ENCODE measurements at places on chromosomes 1 and 21.

GRCh38 chr1:72271555-72272085 is 10.7 kb downstream of the NEGR1 start:
- no peak overlapping the region for H3K27ac ChIP-seq
- no peak for DNase-seq
- no peaks in the 10 kb centered on the region for H3K4me1 ChIP-seq
- no peaks in the 10 kb centered on the region for H3K27me3 ChIP-seq
- H3K4me3 ChIP-seq, result no peak overlapping the region

DNA sequence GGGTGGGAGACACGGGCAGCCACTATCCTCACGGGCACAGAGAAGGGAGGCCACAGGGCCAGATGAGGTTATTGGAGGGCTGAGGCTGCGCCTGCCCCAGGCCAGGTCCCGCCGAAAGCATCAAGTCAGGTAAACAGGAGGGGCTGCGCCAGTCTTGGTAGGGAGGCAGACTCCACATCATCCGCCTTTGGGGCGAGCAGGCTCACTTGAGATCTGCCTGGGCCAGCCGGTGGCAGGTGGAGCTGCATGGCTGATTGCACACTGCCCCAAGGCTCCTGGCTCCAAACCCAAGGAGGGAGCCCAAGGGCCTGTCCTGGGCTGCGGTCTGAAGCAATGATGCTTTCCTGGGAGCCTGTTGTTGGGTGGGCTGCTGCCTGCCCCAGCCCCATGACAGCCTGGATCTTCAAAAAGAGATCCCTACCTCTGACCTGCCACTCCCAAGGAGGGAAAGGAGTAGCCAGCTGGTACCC is 4.6 kb downstream of the SMIM1 start:
- H3K27me3 ChIP-seq, result peaks cover 7% of the 10 kb centered on the region
- peaks cover 27% of the 10 kb centered on the region for H3K4me1 ChIP-seq
- H3K4me3 ChIP-seq, result no peak overlapping the region
- peaks cover 41% of the 10 kb centered on the region for H3K36me3 ChIP-seq
- no peak for DNase-seq

GRCh38 chr1:18316764-18317163 is 164.0 kb upstream of the KLHDC7A start:
- H3K27me3 ChIP-seq, result no peaks in the 10 kb centered on the region
- no peak for DNase-seq
- no peak overlapping the region for H3K27ac ChIP-seq

DNA sequence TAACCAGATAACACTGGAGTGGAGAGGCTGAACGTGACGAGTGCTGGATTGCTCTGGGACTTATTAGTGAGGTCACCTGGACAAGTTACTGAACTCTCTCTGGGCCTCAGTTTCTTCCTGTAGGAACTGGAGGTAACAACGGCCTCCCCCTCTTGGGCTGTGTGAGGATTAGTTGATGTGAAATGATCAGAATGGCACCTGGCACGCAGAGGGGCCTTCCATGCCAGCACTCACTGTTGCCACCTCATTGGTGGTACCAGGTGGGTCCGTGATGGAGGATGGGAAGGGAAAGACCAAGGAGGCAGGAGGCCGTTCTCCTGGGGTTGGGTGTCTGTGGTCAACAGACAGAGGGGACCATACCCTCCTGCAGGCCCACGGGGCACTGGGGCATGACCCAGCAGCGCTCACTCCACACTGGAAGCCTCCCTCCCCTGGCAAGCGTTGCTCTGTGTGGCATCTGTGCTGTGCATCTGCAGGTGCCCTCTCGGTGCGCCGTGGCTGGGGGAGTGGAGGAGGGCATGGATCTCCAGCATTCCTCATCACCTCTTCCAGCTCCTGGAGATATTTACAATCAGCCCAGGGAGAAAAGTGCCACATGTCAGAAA is 349.5 kb upstream of the VAMP3 start:
- no peaks in the 10 kb centered on the region for H3K4me1 ChIP-seq
- no peak overlapping the region for H3K4me3 ChIP-seq
- H3K27me3 ChIP-seq, result no peaks in the 10 kb centered on the region

DNA sequence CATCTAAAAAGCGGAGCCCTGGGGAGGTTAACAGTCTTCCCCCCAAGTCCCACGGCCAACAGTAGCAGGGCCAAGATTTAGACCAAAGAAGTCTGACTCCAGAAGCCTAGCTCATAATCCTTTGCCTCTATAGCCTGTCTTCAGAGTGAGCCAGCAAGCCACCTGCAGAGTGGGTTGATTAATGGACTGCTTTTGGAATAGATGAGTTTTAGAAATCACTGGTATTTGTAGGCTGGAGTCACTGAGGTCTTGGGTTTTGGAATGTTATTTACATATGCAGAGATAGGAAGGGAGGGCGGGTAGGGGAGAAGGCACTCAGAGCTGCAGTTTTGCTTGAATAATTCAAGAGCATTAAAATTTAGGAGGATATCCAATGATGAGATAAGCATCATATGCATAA is 90.8 kb upstream of the L1TD1 start:
- H3K27ac ChIP-seq, result no peak overlapping the region
- no peak overlapping the region for H3K4me3 ChIP-seq
- H3K27me3 ChIP-seq, result no peaks in the 10 kb centered on the region
- no peak for DNase-seq
- H3K36me3 ChIP-seq, result no peaks in the 10 kb centered on the region

DNA sequence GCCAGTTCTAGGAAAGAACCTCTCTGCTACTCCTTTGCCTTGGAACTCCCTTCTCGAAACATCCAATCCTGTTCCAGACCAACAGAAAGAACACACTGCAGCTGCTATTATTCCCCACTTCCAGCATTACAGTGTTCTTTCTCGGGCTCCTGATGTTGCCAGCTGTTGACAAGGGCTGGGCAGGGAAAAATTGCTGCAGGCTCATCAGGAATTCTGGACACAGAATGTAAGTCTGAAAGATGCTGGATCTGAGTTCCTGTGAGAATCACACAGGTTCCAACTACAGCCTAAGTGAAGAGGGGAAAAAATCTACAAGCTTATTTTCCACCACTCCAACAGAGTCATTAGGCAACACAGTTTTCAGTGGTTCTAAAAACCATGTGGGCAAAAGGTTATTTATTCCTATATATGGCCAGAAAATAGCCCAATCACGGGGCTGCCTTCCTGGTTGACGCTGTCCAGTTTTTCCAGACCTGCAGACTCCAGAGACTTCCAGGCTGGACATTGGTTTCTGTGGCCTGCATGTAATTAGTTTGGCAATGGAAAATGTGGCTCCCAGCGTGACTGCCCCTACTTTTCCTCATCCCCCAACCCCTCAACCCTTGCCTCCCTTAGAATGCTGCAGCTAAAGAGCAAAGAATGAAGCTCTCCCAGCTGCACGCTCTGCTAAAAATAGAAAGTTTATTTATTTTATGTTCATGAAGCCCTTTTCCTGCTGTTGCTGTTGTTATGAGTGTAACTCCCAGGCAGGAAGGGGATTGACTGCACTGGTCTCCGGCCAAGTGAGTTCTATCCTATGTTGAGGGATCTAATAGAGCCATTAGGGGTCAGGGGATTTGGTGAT is 8.3 kb upstream of the KIAA0040 start:
- H3K4me3 ChIP-seq, result no peak overlapping the region
- H3K4me1 ChIP-seq, result peaks cover 30% of the 10 kb centered on the region
- no peak for DNase-seq
- peak overlapping the region; percentile 81 for H3K27ac ChIP-seq
- no peaks in the 10 kb centered on the region for H3K27me3 ChIP-seq

DNA sequence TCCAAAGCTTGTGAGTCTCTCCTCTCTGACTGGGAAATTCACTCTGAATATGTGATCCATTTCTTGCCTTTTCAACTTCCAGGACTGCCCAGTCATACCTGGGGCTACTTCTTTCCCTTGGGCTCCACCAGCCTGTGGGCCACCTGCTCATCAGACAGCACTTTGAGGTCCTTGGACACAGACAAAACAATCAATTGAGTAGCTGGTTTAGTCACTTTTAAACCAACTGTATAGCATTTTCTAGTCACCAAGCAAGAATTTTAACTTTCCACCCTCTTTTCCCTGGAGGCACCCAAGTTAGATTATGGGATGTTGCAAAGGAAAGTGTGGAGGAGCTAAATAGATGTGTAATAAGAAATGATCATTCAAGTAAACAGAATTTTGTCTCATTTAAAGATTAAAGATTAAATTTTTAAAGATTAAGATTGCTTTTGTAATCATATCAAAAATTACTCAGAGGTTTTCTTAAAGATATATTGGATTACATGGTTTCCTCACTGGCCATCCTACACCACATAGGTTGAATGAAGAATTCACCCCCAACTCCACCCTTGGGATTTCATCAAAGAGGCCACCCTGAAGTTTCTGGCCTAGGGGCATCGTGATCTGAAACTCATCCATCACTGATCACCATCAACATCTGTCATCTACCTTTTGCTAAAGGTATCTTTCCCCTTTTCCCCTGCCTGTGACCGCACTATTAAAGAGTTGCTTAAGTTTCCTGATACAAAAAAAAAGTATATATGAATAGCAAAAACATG is 219.2 kb upstream of the NR5A2 start:
- H3K4me1 ChIP-seq, result no peaks in the 10 kb centered on the region
- no peak overlapping the region for H3K4me3 ChIP-seq
- no peak for DNase-seq
- H3K36me3 ChIP-seq, result no peaks in the 10 kb centered on the region

DNA sequence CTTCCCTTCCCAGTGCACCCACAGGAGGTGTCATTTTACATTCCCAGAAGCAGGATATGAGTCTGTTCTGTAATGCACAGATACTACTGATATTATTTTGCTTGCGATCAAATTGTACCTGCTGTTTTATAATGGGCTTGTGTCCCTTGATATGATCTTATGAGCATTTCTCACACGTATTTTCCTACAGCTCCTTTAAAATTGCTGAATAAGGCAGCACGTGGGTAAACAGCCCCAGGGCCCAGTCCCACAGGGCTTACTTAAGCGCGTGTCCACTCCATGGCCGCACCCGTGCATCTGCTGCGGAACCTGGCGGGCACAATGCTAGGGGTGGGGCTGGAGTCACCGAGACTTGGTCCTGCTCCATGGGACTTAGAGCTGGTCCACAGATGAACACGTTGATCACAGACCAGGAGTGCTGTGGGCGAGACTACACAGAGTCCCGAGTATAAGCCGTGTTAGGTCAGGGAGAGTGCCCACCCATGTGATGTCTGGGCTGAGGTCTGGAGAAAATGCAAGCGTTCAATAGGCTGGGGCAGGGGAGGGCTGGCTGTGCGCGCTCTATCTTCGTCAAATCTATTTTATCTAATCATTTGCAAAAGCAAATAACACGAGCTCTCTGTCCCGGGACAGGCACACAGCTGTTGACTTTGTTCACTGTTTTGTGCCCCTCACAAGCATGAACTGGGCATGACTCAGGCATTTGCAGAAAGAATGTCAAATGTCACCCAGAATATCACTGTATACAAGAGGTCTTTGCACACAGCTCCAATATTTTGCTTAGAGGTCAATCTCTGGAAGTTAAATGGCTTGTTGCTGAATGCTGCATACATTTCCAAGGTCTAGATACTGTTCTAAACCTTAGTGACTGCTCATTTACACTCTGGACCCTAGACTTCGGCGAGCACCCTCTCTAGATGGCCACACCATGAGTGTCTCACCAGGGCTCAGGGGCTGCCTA is 119.3 kb downstream of the CRYAA start:
- H3K4me3 ChIP-seq, result no peak overlapping the region
- DNase-seq, result no peak
- no peaks in the 10 kb centered on the region for H3K4me1 ChIP-seq
- no peak overlapping the region for H3K27ac ChIP-seq

- peak within 1 kb of the TSS; percentile 31 for H3K4me3 ChIP-seq
- H3K27me3 ChIP-seq, result peaks cover 100% of the 10 kb centered on the region
- H3K4me1 ChIP-seq, result peaks cover 57% of the 10 kb centered on the region
- DNase-seq, result no peak
These were observed at the start of gene ESPN for GRCh38 chr1:6424619-6425593. Gene ESPN, plus strand, starts transcription at chr1:6424776. Its CDS starts 180 bp downstream, at chr1:6424956.

GRCh38 chr1:59549066-59549837 is 252.4 kb downstream of the FGGY start:
- H3K4me3 ChIP-seq, result no peak overlapping the region
- H3K27ac ChIP-seq, result peak overlapping the region; percentile 11
- peaks cover 4% of the 10 kb centered on the region for H3K4me1 ChIP-seq
- H3K36me3 ChIP-seq, result no peaks in the 10 kb centered on the region
- no peaks in the 10 kb centered on the region for H3K27me3 ChIP-seq

DNA sequence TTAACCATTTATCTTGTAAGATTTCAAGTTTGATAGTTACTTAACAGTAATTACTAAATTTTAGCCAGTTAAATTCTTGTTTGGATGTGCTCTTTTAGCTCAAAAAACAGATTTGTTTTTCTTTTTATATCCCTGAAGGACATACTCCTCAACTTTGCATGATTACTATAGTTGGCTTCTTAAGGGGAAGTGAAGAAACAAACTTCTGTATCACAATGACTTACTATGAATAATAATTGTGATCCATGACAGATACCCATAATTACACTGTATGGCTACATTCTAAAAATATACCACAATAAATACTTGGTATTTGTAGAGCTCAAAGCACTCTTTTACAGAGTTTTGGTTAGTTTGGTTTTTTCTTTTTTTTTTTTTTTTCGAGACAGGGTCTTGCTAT is 55.8 kb downstream of the IARS2 start:
- H3K27ac ChIP-seq, result peak overlapping the region; percentile 14
- no peak for DNase-seq
- no peaks in the 10 kb centered on the region for H3K27me3 ChIP-seq
- no peak overlapping the region for H3K4me3 ChIP-seq

DNA sequence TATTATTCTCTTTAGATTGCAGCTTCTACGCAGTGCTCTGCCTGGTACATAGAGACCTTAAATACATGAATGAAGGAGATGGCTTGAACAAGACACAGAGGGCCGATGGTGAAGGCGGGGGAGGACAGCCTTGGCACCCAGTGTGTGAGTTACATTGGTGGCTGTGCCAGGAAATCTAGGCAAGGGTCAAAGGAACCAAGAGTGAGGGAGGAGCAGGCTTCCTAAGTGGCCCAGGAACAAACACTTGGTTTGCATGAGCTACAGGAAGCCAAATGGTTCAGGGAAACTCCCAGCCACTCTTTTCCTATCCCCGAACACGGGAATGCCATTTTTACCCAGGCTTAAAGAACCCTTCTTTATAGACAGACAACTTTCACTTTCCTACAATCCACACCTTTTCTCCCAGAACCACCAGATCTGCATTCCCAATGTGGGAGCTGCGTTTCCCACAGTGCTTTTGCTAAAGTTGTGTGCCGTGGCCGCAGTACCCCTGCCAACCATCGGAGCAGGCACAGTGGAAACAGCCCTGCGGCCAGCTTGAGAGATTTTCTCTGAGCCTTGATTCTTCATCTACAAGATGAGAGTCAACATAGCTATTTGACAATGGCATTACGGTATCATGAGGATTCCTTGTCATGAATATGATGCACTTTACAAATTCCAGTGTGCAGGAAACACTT is 3.5 kb upstream of the CLEC20A start:
- no peaks in the 10 kb centered on the region for H3K36me3 ChIP-seq
- no peaks in the 10 kb centered on the region for H3K4me1 ChIP-seq
- no peaks in the 10 kb centered on the region for H3K27me3 ChIP-seq
- H3K27ac ChIP-seq, result no peak overlapping the region
